PC-9 (cell line): ENCODE measurements at places on chromosomes 7 and 10. TPM values are rescaled to one million over a fixed set of nuclear protein-coding genes. Genes with fewer than 3 reads are reported as not detected.

Gene TUBAL3
- total RNA-seq, result 0.35 and 0.52 TPM in 2 replicates

DNA sequence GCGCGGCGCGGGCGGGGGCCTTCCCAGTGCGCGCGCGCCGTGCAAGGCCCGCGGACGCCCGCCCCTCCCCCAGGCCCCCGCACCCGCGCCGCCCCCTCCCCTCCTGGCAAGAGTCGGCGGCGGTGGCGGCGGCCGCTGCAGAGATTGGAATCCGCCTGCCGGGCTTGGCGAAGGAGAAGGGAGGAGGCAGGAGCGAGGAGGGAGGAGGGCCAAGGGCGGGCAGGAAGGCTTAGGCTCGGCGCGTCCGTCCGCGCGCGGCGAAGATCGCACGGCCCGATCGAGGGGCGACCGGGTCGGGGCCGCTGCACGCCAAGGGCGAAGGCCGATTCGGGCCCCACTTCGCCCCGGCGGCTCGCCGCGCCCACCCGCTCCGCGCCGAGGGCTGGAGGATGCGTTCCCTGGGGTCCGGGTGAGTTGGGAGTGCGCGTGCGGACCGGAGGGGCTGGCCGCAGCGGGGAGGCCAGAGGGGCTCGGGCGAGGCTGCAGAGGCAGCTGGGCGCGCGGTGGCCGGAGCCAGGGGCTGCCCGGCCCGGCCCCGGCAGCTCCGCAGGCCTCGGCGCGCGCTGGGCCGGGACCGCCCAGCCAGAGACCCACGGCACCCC is at the start of gene BMPR1A:
Gene BMPR1A (plus strand): TSS at position 109 of the 602 bp plus-strand sequence. CDS start 119,400 bp downstream, outside the sequence.
- DNase-seq, result peak; percentile 87

Gene POU6F2
- 0.48 TPM in 1 of 2 replicates, not detected in the other for total RNA-seq

Gene IFIT1B
- total RNA-seq, result not detected in 2 replicates

DNA sequence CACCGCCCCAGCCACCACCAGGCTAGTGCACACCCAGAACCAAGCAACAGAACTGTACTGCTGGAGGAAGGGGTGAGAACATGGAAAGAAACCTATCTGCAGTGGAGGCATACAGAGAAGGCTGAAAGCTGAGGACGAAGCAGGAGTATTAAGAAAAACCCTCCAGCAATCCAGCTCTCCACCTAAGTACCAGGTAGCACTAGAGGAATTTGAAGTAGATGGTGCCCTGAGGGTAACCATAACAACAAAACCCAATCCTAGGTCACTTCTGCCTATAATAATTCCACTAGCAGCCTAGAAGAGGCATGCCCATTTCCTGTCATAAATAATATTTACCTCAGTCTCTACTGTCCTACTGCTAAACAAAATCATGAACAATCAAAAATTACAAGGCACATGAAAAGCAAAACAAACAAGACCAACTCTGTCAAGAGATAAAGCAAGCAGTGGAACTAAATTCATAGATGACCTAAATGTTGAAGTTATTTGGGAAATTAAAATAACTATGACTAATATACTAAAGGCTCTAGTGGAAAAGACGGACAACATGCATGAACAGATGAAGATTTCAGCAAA is 51.1 kb downstream of the HYCC1 start:
- DNase-seq, result no peak

Gene OPN1SW
- not detected in 2 replicates for total RNA-seq

GRCh38 chr7:82291931-82292330 is 151.6 kb downstream of the CACNA2D1 start:
- DNase-seq, result peak; percentile 42

DNA sequence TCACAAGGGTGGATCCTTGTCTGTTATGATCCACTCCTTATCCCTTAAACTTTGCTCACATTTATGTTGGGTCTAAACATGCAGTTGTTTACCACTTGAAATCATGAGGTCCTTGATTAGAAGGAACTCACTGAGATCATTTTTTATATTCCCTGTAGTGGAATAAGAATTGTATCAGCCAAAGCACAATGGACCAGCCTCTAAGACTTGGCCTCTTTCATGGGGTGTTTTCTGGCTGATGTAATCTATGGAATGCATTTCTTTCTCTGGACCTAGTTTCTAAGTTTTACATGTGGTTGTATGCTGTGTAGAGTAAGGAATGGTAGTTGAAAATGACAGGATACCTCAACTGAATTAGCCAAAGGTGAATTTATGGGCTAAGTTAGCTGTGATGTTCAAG is 376.6 kb downstream of the SORCS3 start:
- no peak for DNase-seq

DNA sequence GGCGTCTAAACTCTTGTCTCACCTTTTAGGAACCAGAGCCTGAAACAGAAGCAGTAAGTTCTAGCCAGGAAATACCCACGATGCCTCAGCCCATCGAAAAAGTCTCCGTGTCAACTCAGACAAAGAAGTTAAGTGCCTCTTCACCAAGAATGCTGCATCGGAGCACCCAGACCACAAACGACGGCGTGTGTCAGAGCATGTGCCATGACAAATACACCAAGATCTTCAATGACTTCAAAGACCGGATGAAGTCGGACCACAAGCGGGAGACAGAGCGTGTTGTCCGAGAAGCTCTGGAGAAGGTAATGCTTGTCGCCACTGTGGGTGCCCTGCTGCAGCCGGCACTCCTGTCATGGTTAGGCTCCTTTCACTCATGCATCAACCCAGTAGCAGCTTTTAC is 113.1 kb downstream of the ZMYND11 start:
- DNase-seq, result no peak

DNA sequence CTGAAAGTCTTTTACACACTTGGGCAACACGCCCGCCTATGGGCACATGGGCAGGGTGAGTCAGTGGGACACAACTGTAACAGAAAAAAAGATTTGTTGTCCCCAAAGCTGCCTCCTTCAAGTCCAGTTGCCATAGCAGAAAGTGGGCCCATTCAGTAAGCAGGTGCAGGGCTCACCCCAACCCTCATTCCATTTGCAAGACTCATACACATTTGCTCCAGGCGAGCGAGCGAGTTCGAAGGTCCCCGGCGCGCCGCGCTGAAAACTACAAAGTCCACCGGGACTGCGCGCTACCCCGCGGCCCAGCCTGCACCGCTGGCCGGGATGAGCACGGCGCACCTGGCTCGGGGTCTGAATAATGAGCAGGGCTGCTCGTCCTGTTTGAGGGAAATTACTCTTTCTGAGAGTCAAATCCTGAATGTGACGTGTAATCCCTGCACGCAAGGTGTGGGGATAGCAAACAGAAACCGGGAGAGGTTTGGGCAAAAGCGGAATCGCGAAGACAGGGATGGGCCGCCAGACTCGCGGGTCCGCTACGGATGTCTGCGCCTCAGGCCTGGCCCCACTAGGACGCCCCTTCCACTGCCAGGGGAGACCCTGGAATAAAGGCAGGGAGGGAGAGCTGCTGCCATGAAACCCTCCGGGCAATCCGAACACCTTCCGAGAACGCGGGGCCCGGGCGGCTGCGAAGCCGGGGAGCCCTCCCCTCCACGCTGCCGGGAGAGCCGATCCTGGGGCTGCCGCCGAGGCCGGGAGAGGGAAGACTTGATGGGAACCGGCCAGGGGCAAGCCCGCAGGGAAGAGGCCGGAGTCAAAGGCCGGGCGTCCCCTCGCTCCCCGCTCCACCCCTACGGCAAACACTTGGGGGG is 982 bp downstream of the COBL start:
- DNase-seq, result peak; percentile 98

Gene C10orf67
- total RNA-seq, result 1.2 and 1.3 TPM in 2 replicates

- DNase-seq, result no peak
Observed at GRCh38 chr7:127799535-127800305, 147.7 kb downstream of the SND1 start.

Gene NRCAM
- 40.3 and 42.6 TPM in 2 replicates for total RNA-seq

DNA sequence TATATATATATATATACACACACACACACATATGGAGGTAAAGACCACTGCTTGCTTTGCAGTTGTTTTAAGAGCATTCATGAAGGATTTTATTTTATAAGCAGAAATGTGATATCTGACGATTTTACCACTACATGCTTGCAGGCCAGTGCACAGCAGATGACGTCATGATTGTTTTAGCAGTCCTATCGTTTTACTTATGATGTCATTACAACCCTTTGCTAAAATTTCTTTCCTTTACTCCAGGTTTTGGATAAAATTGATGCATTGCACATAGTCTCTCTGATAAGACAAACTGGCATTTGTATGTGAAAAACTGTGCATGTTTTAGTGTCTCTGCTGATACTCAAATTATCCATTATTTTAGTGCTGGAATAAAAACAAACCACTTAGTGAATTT is 9.2 kb downstream of the EGFR start:
- DNase-seq, result no peak

Gene GPR15LG
- total RNA-seq, result not detected in 2 replicates

DNA sequence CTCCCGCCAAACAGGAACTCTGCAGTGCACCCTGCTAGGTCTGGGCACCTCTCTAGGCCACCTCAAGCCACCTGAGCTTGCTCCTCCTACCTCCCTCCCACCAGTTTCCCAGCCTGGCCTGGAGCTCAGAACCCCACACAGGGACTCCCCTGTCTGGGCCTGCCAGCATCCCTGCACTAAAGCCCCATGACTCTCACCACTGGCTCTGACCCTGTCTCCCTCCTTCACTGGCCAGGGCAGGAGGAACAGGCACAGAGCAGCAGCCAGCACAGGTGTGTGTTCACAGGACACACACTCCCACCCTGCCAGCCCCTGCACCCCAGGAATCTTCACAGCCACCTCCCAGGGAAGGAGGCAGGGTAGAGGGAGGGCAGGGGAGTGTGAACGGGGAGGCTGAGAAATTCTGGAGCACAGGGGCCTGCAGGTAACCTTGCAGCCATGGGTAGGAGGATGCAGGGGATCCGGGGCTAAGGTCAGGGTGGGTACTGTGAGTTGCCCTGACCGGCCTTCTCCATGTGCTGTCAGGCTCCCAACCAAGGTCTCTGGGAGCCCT is 13.9 kb upstream of the ANTXRL start:
- no peak for DNase-seq

- no peak for DNase-seq
Observed at GRCh38 chr10:75057680-75058079, 53.8 kb upstream of the SAMD8 start.

Gene GLCCI1
- 34.3 and 42.1 TPM in 2 replicates for total RNA-seq

- no peak for DNase-seq
Observed at GRCh38 chr10:23419201-23419600, 19.7 kb upstream of the OTUD1 start.

Gene NUTM2E
- 0.70 and 0.88 TPM in 2 replicates for total RNA-seq

DNA sequence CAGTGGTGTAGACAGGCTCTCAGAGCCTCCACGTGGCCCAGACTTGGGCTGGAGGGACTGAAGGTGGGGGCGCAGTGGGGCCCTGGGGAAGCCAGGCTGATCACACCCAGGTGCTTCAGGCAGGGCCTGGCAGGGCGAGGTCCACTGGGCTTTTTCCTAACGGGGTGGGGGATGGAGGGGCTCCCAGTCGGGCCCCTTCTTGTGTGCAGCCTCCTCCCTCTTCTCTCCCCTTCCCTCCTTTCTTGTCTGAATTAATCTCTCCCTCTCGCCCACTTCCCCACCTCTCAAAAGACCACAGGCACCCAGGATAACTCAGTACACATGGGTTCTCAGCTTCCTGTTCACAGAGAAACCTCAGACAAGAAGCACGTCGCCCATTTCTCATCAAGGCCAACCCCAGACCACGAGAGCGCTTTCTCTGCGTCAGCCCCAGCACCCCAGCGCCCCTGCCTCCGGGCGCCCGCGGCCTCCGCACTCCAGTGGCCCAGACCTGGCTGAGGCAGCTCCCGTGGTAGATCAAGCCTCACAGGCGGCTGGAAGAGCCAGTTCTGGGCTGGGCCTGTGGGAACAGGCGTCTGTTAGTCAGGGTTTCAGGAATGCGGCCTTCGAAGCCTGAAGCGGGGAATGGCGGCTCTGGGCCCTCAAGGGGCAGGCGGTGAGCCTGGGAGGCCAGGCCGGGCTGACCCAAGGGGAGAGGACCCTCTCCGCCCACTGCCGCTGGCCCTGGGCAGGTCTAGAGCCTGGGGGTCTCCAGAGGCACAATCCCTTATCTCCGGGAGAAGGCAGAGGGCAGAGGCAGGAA is 50.6 kb downstream of the PWWP2B start:
- peak; percentile 67 for DNase-seq

DNA sequence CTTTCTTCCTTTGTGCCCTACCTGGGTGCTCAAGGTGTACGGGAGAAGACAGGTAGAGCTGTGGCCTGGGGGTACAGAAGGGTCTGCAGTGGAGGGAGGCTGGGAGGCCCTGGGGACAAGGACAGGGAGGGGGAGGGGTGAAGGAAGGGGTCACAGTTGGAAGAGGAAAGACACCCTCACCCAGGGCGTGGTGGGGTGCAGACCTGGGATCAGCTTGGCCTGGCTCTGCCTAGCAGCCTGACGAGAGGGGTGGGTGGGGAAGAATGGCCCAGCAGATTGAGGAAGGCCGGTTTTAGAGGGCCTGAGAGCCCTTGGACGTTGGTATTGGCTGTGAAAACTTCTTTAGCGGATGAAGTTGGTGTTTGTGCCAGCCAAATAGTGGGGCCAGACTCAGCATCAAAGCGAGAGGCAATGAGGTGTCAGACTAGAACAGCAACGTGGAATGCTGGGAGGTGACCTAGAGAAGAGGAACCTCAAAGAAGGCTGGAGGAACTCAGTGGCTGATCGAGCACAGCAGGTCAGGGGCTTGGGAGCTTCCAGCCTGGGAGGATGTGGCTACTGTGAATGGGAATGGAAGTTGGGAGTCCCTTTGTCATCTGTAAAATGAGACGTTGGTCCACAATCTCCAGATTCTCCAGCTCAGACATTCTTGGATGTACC is 18.1 kb upstream of the TRIM8 start:
- no peak for DNase-seq

GRCh38 chr7:98881561-98882315 is 3.4 kb downstream of the TRRAP start:
- no peak for DNase-seq

- DNase-seq, result peak; percentile 47
Observed at GRCh38 chr10:70549962-70550458, 52.5 kb downstream of the PRF1 start.

GRCh38 chr7:70384024-70384423 is 747.9 kb upstream of the GALNT17 start:
- DNase-seq, result no peak

GRCh38 chr10:126905776-126906703 is 812 bp downstream of the DOCK1 start:
- no peak for DNase-seq

DNA sequence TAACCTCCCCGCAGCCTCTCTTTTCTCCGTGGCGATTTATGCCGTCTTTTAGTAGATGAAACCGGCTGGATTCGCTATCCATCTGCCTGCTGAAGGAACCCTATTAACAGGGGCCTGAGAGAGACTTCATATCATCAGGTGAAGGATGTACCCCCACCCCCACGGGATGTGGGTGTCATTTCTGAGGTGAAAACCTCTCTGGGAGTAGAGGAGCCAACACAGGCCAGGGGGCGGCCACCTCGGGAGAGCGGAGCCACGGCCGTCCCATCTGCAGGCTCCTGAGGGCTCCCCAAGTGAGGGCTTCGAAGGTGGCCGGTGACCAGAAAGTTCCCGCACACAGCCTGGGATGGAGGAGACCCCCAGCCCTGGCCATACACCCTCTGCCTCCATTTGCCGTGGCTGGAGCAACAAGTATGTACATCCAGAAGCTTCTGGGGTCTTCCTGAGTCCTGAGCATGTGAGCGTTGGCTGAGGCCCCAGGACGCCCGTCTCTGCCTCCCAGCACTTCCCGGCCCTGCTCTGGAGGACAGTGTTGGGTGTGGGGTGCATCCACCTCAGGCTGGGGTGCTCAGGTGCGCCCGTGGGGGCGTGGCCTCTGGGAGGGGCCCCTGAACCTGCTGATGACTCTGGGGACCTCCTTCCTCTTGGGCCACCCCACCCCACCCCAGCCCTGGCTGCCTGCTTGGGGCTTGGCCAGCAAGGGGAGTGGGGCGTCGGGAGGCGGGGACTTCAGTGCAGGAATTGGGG is 84.7 kb downstream of the NKX6-2 start:
- DNase-seq, result no peak

- DNase-seq, result no peak
Observed at GRCh38 chr7:40903872-40904271, 769.1 kb downstream of the SUGCT start.
